ENCODE measurements at places on chromosomes 16 and 17. TPM values are rescaled to one million over a fixed set of nuclear protein-coding genes. Genes with fewer than 3 reads are reported as not detected.

NPIPB6 gene
- total RNA-seq, result not detected

- peaks cover 41% of the 10 kb centered on the region for H3K27me3 ChIP-seq
- H3K4me1 ChIP-seq, result no peaks in the 10 kb centered on the region
- no peak overlapping the region for H3K27ac ChIP-seq
These were observed 10.1 kb downstream of the KRT39 start for GRCh38 chr17:40956401-40957254.

DNA sequence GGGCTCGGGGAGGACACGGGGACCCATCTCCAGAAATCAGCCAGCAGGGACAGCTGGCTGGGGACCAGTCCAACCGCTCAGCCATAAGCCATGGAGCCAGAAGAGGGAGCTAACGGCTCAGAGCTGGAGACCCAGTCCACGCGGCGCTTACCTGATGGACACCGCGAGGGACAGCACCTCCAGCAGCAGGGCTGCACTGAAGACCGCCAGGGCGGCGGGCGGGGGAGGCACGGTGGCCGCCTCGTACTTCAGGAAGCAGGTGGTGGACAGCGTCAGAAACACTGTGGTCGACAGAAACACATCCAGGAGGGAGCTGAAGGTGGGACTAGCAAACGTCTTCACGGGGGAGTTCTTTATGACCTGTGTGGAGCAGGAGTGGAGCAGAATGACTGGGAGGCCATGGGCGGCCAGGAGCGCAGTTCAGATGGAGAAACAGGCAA lies 102.6 kb upstream of the CREBBP start:
- no peaks in the 10 kb centered on the region for H3K36me3 ChIP-seq
- peak overlapping the region; percentile 61 for H3K27ac ChIP-seq
- DNase-seq, result peak; percentile 52
- no peaks in the 10 kb centered on the region for H3K27me3 ChIP-seq

DNA sequence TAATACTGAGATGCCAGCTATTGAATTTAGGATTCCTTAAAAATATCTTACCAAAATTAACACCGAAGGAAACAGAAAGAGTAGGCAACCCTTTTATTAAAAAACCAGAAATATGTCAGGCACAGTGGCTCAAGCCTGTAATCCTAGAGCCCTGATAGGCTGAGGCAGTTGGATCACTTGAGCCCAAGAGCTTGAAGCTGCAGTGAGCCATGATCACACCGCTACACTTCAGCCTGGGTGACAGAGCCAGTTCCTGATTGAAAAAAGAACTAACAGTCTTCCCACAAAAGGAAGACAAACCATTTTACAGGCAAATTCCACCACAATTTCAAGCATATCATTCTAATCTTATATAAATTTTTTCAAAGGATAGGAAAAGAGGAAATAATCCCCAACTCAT lies 15.6 kb downstream of the SLFN12 start:
- no peaks in the 10 kb centered on the region for H3K4me1 ChIP-seq
- no peaks in the 10 kb centered on the region for H3K27me3 ChIP-seq
- H3K27ac ChIP-seq, result no peak overlapping the region
- H3K36me3 ChIP-seq, result peaks cover 28% of the 10 kb centered on the region

- peaks cover 35% of the 10 kb centered on the region for H3K27me3 ChIP-seq
- DNase-seq, result no peak
- no peak overlapping the region for H3K27ac ChIP-seq
- H3K4me3 ChIP-seq, result no peak overlapping the region
These were observed 144.5 kb downstream of the GRIN2A start for GRCh38 chr16:10037751-10038150.

CCL7 gene
- total RNA-seq, result not detected

- H3K4me3 ChIP-seq, result no peak overlapping the region
- H3K36me3 ChIP-seq, result no peaks in the 10 kb centered on the region
- no peak overlapping the region for H3K27ac ChIP-seq
- DNase-seq, result no peak
These were observed 181.8 kb downstream of the C16orf95 start for GRCh38 chr16:87135246-87136030.

DNA sequence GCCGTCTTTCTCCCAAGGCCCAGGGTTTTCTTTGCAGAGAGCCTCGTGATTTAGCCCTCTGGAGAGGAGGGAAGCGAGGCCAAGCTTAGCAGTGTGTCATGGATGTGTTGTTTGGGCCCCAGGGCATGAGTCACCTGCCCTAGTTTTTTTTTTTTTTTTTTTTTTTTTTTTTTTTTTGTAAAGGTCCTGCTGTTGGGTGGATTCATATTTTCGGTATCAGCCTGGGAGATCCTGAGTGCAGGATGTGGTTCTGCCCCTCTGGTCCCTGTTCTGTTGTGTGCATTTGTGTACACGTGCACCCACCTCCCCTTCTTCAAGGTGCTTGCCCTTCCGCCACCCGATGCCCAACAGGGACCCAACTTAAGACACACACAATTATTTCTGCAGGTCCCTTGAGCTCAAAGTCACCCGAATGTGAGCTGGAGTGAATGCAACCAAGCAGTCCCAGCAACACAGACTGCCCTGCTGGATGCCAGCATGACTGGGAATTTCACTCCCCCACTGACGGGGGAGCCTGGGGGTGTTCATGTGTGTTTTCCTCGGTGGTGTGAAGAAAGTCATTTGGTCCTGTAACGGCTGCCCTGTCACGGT lies 265.8 kb upstream of the TNRC6C start:
- peaks cover 11% of the 10 kb centered on the region for H3K27me3 ChIP-seq
- peaks cover 29% of the 10 kb centered on the region for H3K4me1 ChIP-seq
- H3K36me3 ChIP-seq, result no peaks in the 10 kb centered on the region
- no peak overlapping the region for H3K27ac ChIP-seq
- peak; percentile 12 for DNase-seq

EIF3C gene
- total RNA-seq, result 825 TPM

LYRM9 gene
- 4.0 TPM for total RNA-seq

GRCh38 chr17:31294820-31295488 lies 2.1 kb downstream of the OMG start:
- H3K4me1 ChIP-seq, result peaks cover 12% of the 10 kb centered on the region
- H3K27me3 ChIP-seq, result no peaks in the 10 kb centered on the region
- no peak for DNase-seq
- no peak overlapping the region for H3K27ac ChIP-seq
- H3K4me3 ChIP-seq, result no peak overlapping the region

GRCh38 chr17:74873874-74874614 lies 1.2 kb upstream of the FDXR start:
- H3K36me3 ChIP-seq, result no peaks in the 10 kb centered on the region
- H3K27me3 ChIP-seq, result no peaks in the 10 kb centered on the region
- peaks cover 15% of the 10 kb centered on the region for H3K4me1 ChIP-seq
- H3K27ac ChIP-seq, result peak overlapping the region; percentile 94
- no peak for DNase-seq

All from activated naive CD8-positive, alpha-beta T cell treated with anti-CD3 and anti-CD28 coated beads for 36 hours (primary cell).